Fibroblast of villous mesenchyme (primary cell): ENCODE measurements at places on chromosomes 1 and 21. TPM values are rescaled to one million over a fixed set of nuclear protein-coding genes. Genes with fewer than 3 reads are reported as not detected.

C4BPA gene
- total RNA-seq, result not detected in 2 replicates

CA14 gene
- total RNA-seq, result not detected in 2 replicates

SUSD4 gene
- under 0.01 TPM in 1 of 2 replicates, not detected in the other for total RNA-seq

ELF3 gene
- total RNA-seq, result 0.32 and 3.9 TPM in 2 replicates

KCND3 gene
- total RNA-seq, result 1.3 and 1.7 TPM in 2 replicates

HSPA6 gene
- under 0.01 TPM in 2 replicates for total RNA-seq

CD84 gene
- not detected in 2 replicates for total RNA-seq

DIO1 gene
- not detected in 2 replicates for total RNA-seq

FAM151A gene
- total RNA-seq, result not detected in 2 replicates

CHI3L2 gene
- not detected in 2 replicates for total RNA-seq

POU2F1 gene
- total RNA-seq, result 5.8 and 6.9 TPM in 2 replicates

ACTA1 gene
- not detected in 2 replicates for total RNA-seq

MARK1 gene
- 0.86 and 1.6 TPM in 2 replicates for total RNA-seq

SHC1 gene
- total RNA-seq, result 255 and 330 TPM in 2 replicates

OR2T29 gene
- not detected in 2 replicates for total RNA-seq
